T-cell (primary cell): ENCODE measurements at places on chromosomes 3 and 15. TPM values are rescaled to one million over a fixed set of nuclear protein-coding genes. Genes with fewer than 3 reads are reported as not detected.

- H3K36me3 ChIP-seq, result no peaks in the 10 kb centered on the region
- no peak overlapping the region for H3K4me3 ChIP-seq
Measured at GRCh38 chr3:60463685-60464084, 787.6 kb downstream of the FHIT start.

- no peaks in the 10 kb centered on the region for H3K27me3 ChIP-seq
- no peaks in the 10 kb centered on the region for H3K36me3 ChIP-seq
- DNase-seq, result no peak
- H3K27ac ChIP-seq, result no peak overlapping the region
Measured at GRCh38 chr3:179865861-179866505, 170.8 kb downstream of the PEX5L start.

DNA sequence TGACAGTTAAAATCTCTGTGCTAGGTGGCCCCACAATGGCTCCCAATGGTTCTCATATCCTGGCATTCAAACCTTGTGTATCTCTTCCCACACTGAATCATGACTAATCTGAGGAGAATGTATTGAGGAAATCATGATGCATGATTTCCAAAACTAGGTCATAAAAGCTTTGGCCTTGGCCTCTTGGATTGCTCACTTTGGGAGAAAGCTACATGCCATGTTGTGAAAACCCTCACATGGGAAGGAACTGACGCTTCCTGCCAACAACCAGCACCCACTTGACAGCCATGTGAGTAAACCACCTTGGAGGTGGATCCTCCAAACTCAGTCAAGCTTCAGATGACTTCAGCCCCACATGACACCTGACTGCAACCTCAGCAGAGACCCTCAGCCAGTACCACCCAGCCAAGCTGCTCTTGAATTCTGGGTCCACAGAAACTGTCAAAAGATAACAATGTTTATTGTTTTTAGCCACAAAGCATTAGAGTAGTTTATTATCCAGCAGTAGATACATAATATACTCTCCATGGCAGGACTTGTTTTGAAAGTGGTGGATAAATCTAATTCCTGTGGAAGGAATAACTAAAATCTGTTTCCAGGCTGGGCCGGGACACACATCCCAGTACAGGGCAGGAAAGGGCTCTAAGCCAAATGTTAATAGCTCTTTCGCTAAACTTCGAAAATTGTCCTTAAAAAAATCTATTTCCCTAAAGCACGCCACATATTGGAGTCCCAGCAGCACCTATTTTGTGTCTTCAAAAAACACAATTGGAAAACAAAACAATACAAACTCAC is 1.0 kb upstream of the ZNF620 start:
- no peak for DNase-seq
- H3K27ac ChIP-seq, result no peak overlapping the region
- no peaks in the 10 kb centered on the region for H3K27me3 ChIP-seq

GRCh38 chr3:129461022-129461421 is 21.0 kb downstream of the IFT122 start:
- no peak overlapping the region for H3K4me3 ChIP-seq
- H3K27me3 ChIP-seq, result no peaks in the 10 kb centered on the region
- H3K4me1 ChIP-seq, result no peaks in the 10 kb centered on the region
- H3K36me3 ChIP-seq, result peaks cover under 1% of the 10 kb centered on the region
- no peak overlapping the region for H3K27ac ChIP-seq
- DNase-seq, result no peak

DNA sequence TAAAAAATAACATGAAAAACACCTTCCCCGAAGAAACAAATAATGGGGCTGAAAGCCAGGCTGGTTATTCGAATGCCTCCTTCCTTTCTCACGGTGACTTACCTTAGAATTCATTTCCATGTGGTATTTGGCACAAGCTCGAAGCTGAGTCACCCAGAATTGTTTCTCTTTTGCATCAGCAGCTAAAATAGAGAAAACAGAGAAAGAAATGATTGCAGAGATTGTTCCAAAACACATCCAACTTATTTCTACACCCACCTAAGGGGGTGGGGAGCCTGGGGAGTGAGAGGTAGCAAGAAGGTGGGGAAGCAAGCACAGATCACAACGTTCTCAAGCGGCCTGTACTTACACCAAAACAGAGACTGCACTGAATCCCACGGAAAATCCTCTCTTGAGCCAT is 104.7 kb downstream of the OSBPL10 start:
- no peaks in the 10 kb centered on the region for H3K4me1 ChIP-seq
- no peak for DNase-seq
- no peaks in the 10 kb centered on the region for H3K27me3 ChIP-seq

- no peak overlapping the region for H3K4me3 ChIP-seq
- no peak for DNase-seq
- peaks cover 4% of the 10 kb centered on the region for H3K27me3 ChIP-seq
- no peaks in the 10 kb centered on the region for H3K4me1 ChIP-seq
Measured at GRCh38 chr3:38980938-38981337, 70.8 kb downstream of the SCN11A start.

GRCh38 chr3:1798711-1799405 is 299.8 kb upstream of the CNTN4 start:
- no peak overlapping the region for H3K4me3 ChIP-seq
- no peaks in the 10 kb centered on the region for H3K27me3 ChIP-seq
- H3K27ac ChIP-seq, result no peak overlapping the region
- H3K4me1 ChIP-seq, result no peaks in the 10 kb centered on the region

- peaks cover 11% of the 10 kb centered on the region for H3K36me3 ChIP-seq
- peak overlapping the region; percentile 71 for H3K27ac ChIP-seq
- peak overlapping the region; percentile 90 for H3K4me3 ChIP-seq
- no peaks in the 10 kb centered on the region for H3K27me3 ChIP-seq
Measured at GRCh38 chr15:74613953-74614743, 1.5 kb upstream of the CLK3 start.

DNA sequence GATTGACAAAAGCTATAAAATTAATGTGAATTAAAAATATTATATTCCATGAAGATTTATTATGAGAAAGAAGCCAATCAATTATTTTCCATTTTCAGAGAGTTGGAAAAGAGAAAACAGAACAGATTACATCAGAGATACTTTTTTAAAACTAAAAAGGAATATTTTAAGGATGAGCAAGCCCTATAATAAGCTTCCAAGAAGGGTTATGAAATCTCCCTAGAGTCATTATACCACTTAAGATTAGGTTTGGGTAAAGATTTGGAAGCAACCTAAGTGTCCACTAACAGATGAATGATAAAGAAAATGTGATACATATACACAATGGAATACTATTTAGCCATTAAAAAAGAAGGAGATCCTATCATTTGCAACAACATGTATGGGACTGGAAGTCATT is 51.6 kb upstream of the FSIP1 start:
- no peak overlapping the region for H3K4me3 ChIP-seq
- no peak for DNase-seq
- no peak overlapping the region for H3K27ac ChIP-seq

DNA sequence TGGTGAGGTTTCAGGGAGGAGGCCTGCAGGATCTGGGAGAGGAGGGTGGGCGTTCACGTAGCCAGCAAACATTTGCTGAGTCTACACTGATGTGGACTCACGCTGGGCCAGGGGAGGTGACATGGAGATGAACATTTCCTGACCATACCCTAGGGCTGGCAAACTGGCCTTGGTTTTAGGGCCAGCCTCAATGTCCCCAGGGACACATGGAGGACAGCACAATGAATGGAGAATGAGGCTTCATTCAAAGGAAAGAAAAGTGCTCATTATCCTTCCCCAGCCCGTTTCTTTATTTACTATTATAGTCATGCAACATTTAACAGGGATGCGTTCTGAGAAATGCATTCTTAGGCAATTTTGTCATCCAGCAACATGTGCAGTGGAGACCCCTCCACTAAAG is 26.8 kb downstream of the ACAN start:
- no peak overlapping the region for H3K4me3 ChIP-seq
- no peaks in the 10 kb centered on the region for H3K36me3 ChIP-seq
- no peak for DNase-seq
- peaks cover 4% of the 10 kb centered on the region for H3K27me3 ChIP-seq
- no peak overlapping the region for H3K27ac ChIP-seq

DNA sequence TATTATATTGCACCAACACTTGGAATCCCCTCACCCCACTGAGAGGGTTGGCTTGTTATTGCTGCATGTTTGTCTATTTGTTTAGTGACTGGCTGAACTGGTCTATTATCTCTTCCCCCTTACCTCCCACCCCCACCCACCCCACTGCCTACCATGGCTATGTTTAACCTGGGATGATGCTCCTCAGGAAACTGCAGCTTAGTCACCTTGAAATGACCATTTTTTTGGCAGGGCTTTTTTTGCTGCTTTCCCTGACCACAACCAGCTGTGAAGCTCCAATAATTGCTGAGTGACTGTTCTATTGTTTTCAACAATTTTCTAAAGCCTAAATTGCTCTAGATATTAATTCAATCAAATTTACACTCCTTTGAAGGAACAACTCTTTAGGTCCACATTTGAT is 137.9 kb upstream of the CADM2 start:
- DNase-seq, result no peak
- no peaks in the 10 kb centered on the region for H3K36me3 ChIP-seq
- no peak overlapping the region for H3K27ac ChIP-seq
- no peaks in the 10 kb centered on the region for H3K27me3 ChIP-seq
- no peaks in the 10 kb centered on the region for H3K4me1 ChIP-seq
- no peak overlapping the region for H3K4me3 ChIP-seq

GRCh38 chr3:183158113-183158512 is 4.4 kb downstream of the LAMP3 start:
- H3K36me3 ChIP-seq, result no peaks in the 10 kb centered on the region
- H3K4me1 ChIP-seq, result peaks cover 15% of the 10 kb centered on the region
- H3K4me3 ChIP-seq, result no peak overlapping the region
- H3K27me3 ChIP-seq, result no peaks in the 10 kb centered on the region
- DNase-seq, result no peak

DNA sequence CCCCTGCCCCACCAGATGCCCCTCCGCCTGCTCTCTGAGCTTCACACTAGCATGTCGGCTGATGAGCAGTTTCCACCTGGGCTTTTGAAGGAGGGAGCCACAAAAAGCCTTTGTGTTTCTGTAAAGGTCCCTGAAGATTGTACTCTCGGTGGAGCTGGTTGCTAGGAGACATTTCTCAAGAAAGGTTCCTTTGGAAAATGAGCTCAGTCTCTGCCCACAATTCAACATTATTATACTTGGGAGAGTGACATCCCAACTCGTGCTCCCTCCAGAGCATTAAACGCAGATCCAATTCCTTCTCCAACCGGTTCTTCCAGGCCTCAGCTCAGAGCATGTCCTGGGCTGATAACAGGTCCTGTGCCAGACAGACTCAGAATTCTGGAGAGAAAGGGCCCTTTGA is 26.8 kb upstream of the FAM107A start:
- H3K36me3 ChIP-seq, result no peaks in the 10 kb centered on the region
- H3K4me3 ChIP-seq, result no peak overlapping the region
- no peak for DNase-seq
- H3K4me1 ChIP-seq, result no peaks in the 10 kb centered on the region
- H3K27ac ChIP-seq, result no peak overlapping the region

- no peak for DNase-seq
- H3K4me3 ChIP-seq, result no peak overlapping the region
- no peaks in the 10 kb centered on the region for H3K27me3 ChIP-seq
- no peaks in the 10 kb centered on the region for H3K36me3 ChIP-seq
Measured at GRCh38 chr15:26721232-26721967, 51.5 kb downstream of the GABRB3 start.

DNA sequence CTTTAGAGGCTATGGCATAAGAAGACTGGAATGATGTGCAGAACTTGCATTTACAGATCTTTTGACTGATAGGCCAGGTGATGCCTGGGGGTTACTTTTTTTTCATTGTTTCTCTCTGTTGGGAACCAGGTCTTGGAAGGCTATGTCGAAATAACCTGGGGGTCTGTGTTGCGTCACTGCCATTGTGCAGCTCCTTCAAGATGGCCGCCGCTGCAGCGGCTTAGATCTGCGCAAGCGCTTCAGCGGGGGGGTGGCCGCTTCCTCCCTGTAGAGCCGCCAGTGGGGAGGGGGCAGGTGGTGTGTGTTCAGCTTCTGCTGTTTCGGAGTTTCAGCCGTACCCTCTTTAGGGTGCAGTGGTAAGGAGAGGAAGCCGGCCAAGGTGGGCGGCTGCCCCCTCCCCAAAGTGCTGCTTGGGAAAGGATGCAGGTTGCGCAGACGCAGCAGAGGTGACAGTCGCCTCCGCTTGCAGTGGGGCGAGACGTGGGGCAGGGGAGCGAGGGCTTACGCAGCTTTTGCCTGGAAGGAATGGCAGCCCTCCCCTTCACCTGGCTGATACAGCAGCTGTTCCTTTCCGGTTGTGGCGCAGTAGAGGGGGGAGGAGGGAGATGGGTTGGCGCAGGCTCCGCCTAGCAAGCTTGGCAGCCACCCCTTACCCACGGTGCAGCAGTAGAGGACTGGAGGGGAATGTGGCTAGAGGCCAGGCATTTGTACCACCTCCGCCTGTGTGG is 1.5 kb downstream of the SNRPN start:
- peaks cover 3% of the 10 kb centered on the region for H3K36me3 ChIP-seq
- H3K27me3 ChIP-seq, result no peaks in the 10 kb centered on the region
- H3K4me1 ChIP-seq, result peaks cover 3% of the 10 kb centered on the region
- peak overlapping the region; percentile 88 for H3K27ac ChIP-seq
- peak overlapping the region; percentile 81 for H3K4me3 ChIP-seq

DNA sequence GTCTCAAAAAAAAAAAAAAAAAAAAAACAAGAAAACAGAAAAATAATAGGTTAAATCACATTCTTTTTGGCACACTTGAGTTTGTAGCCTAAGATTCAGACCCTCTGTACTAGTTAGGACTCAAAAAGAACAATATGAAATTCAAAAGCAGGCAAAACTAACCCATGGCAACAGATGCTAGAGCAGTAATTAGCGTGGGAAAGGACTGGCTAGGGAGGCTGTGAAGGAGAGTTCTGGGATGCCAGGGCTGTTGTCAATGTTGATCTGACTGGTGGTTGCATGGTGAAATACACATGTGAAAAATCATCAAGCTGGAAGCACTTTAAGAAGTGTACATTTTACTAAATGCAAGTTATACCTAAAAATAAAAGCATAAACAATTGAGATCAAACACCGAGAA is 35.6 kb downstream of the KLHL6 start:
- no peak for DNase-seq
- no peak overlapping the region for H3K27ac ChIP-seq
- H3K4me3 ChIP-seq, result no peak overlapping the region
- peaks cover 8% of the 10 kb centered on the region for H3K36me3 ChIP-seq
- peaks cover 42% of the 10 kb centered on the region for H3K4me1 ChIP-seq

DNA sequence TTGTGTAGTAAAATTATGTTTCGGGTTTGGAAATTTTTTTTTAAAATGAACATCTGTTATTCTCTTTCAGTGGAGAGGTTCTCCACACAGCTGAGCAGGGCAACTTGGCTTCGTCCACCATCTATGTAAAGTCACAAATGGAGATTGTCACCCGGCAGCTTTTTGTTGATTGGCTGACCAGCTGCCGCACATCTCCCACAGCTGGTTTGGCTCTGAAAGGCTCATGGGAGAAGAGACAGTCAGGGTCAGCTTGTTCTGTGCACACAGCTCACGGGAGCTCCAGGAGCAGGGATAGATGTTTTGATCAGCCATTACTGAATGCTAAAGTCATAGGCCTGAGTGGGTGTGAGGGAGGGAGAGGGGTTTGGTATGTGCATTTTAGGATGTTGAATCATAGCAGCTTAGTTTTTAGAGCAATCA is 12.9 kb upstream of the CCDC80 start:
- H3K4me3 ChIP-seq, result no peak overlapping the region
- no peak overlapping the region for H3K27ac ChIP-seq
- no peak for DNase-seq
- no peaks in the 10 kb centered on the region for H3K36me3 ChIP-seq

Gene RTP1
- total RNA-seq, result not detected

Gene EXD1
- total RNA-seq, result not detected

Gene DAPK2
- total RNA-seq, result 4.5 TPM

Gene FANCD2OS
- not detected for total RNA-seq

Gene KLF15
- 0.75 TPM for total RNA-seq

Gene SERINC4
- not detected for total RNA-seq

Gene GP9
- not detected for total RNA-seq
